ENCODE measurements at places on chromosomes 1 and 21.

GRCh38 chr1:169390303-169390702 lies 22.3 kb downstream of the BLZF1 start:
- DNase-seq: no peak

GRCh38 chr1:175865041-175865766 lies 121.8 kb upstream of the TNR start:
- DNase-seq: no peak

GRCh38 chr21:44583089-44583799 lies 2.8 kb upstream of the KRTAP10-5 start:
- DNase-seq: no peak

DNA sequence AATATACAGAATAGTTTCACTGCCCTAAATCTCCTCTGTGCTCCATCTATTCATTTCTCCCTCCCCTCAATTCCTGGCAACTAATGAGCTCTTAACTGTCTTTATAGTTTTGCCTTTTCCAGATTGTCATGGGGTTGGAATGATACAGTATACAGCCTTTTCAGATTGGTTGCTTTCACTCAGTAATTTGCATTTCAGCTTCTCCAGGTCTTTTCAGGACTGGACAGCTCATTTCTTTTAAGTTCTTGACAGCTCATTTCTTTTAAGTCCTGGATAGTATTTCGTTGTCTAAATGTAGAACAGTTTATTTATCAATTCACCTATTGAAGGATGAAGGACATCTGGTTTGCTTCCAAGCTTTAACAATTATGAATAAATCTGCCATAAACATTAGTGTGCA lies 22.6 kb downstream of the KRTAP21-3 start:
- DNase-seq: no peak

GRCh38 chr1:111559736-111560279 lies 56.4 kb upstream of the ADORA3 start:
- no peak for DNase-seq

DNA sequence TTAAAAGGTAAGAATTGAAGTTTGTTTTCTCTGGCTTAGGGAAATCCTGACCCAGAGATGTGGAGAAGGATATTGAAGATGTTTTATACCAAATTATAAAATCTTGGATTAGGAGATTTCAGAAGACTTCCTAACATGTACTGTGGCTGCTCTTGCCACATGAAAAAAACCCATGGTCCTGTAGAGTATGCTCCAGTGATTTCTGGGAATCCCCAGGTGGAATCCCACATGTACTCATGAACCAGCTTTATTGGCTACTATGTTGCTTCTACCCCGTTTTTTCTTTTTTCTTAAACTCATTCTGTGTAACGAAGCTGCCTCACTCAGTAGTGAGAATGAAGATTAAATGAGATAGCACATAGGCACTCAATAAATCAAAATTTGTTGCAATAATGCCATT lies 132.7 kb upstream of the SGIP1 start:
- no peak for DNase-seq

GRCh38 chr1:199463521-199464127 lies 563.9 kb upstream of the NR5A2 start:
- peak; percentile 28 for DNase-seq

- DNase-seq: no peak
Observed at GRCh38 chr1:80534606-80535360, 1266.0 kb upstream of the ADGRL2 start.
